Activated CD4-positive, alpha-beta T cell treated with anti-CD3 and anti-CD28 coated beads, Interleukin-10, Interleukin-2, amounts not matched to agents 100 ng/mL and 50 ng/mL, durations not matched to agents 16 hours and 8 hours (primary cell): ENCODE measurements at places on chromosomes 7 and 10.
A peak's percentile ranks its signal among the peaks of the same experiment; 100 is the strongest.

DNA sequence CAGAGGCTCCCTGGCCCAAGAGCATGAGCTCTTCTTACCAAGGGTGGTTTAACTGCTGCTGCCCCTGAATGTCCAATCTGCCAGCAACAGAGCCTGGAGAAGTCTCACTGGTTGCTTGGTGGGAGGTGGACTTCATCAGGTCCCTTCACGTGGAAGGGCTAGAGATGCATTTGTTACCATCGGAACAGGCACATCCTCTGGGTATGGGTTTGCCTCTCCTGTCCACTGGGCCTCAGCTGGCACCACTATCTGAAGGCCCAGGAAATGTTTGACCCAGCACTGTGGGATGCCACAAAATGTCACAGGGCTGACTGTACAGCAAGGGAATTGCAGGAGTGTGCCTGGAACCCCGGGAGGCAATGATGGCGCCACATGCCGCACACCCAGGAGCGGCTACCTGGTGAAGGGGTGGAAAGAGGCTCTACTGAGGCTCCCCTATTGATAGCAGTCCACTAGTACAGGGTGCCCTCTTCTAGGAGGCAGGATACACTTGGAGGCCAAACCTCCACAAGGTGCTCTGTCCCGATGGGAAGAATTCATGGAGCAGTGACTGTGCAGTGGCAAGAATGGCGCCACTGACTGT, 603.1 kb upstream of the MGMT start:
- DNase-seq: no peak

DNA sequence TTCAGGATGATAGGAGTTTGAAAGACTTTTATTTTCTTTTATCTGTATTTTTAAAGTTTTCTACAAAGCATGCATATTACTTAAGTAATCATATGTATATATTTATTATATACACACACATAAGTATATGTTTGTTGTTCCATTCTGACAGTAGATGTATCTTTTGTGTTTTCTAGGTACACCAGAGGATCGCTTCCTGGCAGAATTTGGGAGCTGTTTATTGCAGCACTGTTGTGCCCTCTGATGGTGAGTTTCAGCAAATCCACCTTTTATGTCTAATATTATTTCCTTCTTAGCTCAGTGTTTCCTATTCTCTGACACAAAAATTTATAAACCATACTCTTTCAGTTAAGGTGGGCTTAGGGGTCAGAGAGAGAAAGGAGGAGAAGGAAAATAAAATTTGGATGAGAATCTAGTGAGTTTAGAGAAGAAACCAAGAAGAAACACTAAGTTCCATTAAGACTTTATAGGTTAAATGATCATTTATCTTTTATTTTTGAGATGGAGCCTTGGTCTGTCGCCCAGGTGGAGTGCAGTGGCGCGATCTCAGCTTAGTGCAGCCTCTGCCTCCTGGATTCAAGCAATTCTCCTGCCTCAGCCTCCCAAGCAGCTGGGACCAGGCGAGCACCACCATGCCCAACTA, 59.2 kb upstream of the OIT3 start:
- DNase-seq: peak; percentile 50

GRCh38 chr10:100350914-100351485, 4.0 kb downstream of the SCD start:
- DNase-seq: no peak

GRCh38 chr7:99473315-99473596, 566 bp downstream of the ZNF789 start:
- peak; percentile 67 for DNase-seq

- no peak for DNase-seq
Observed at GRCh38 chr10:123274306-123275135, 120.3 kb downstream of the BUB3 start.

- no peak for DNase-seq
Observed at GRCh38 chr10:125038637-125039036, 96.7 kb downstream of the ZRANB1 start.

GRCh38 chr10:102726274-102726673, 11.8 kb downstream of the SFXN2 start:
- no peak for DNase-seq

- no peak for DNase-seq
Observed at GRCh38 chr10:114102256-114102655, 58.6 kb downstream of the ADRB1 start.

GRCh38 chr10:117165538-117166417, 27.7 kb upstream of the VAX1 start:
- DNase-seq: peak; percentile 22

DNA sequence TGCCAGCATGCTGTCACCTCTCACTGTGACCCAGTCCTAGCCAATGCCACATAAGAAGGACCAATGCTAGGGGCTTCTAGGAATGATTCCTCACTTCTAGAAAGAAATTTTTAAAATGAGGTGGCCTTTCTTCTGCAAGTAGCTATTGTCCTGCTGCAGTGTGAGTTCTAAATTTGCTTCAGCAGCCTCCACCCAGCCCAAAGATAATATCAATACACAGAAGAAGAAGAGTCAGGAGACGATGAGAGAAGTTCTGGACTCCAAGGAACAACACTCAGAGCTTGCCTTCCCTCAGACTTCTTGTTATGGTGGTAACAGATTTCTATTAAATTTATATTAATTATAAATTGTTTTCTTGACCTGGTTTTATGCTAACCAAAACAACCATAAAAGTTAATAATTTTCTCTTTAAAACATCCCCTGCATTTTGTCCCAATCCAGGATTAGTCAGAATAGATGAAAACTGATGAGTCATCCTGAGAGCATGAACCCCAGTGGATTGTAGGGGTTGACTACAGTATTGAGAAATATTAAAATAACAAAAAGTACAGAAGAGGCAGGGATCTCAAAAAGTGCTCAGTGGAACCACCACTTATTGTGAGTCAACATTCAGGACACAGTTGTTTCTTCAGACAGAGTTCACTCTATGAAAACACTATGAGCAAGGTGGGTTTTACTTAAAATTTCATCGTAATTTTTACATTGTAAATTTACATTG, 29.6 kb upstream of the AKR1C2 start:
- DNase-seq: no peak
